Fibroblast of skin of abdomen (primary cell): ENCODE measurements at places on chromosomes 13 and 19.

GRCh38 chr19:39032063-39032918, at the start of gene FBXO27:
Gene FBXO27, minus strand, starts transcription at chr19:39032549. Its CDS starts 322 bp downstream, at chr19:39032227.
- DNase-seq = no peak

DNA sequence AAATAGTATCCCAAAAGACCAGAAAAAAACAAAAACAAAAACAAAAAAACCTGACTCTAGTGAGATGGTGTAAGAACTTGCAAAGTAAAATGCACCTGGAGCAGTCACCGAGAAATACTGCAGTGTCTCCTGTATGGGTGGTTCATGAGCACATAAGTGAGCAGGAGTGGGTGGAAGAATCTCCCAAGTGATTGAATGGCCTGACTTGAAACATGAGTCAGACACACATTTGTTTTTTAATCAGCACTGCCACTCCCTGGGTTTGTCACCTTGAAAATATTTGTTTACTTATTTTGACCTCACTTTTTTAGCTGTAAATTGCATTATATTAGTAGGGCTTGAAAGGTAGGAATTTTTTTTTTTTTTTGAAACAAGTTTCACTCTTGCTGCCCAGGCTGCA, 2.0 kb downstream of the ZNF431 start:
- DNase-seq = no peak

GRCh38 chr19:33214596-33214995, 11.1 kb downstream of the SLC7A10 start:
- no peak for DNase-seq

DNA sequence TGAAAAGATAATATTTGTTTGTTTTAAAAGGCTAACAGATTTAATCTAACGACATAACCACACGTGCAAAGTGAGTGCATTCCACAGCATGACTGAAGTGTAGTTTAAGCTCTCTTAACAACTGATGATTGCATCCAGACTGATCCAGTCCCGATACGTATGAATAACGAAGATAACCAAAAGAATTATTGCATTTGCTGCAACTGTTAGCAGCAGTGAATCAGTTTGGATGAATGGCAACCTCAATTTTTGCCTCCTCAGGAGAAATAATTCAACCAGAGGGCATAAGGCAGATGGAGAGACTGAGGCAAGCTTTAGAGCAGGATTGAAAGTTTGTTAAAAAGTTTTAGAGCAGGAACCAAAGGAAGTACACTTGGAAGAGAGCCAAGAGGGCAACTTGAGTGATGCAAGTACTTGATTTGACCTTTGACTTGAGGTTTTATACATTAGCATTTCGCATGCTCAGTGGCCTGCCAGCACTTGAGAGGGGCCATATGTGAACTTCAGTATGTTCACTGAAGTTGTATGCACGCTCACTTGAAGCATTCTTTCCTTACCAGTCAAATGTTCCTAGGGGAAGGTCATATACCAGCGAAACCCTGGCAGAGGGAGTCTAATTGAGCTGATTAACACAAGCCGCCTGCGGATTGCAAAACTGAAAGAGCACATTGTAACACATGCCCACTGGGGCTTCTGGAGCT, 835.0 kb upstream of the PCDH20 start:
- no peak for DNase-seq

DNA sequence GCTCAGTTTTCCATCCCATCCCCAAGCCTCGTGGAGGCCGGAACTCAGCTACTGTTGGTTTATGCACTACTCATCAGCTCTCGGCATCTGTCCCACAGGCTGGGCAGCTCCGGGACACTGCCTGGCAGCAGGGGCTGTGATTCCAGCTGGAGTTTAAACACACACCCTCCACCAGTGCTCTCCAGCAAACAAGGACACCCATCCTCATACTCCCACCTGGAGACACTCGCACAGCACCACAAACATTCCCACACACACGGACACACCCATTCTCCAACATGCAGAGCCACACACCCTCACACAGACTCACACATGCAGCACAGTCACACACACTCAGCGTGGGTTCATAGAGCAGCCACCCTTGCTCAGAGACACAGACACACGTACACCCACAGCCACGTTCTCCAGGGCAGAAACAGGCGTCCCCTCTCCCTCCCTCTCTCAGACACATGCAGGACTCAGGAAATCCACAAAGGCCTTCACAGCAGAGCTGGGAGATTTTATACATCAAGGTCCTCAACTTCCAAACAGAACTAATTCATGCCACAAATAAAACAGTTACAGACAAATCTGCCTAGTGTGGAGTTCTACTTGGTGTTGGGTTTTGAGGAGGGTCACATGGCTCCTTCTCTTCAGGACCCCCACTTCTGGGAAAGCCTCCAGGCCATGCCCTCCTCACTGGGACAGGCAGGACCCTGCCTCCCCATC, 785.4 kb downstream of the UQCRFS1 start:
- peak; percentile 16 for DNase-seq

- no peak for DNase-seq
These were observed 46.4 kb downstream of the ZNF85 start for GRCh38 chr19:20969498-20969897.

GRCh38 chr13:66212511-66212910, 1017.6 kb downstream of the PCDH9 start:
- DNase-seq = no peak

DNA sequence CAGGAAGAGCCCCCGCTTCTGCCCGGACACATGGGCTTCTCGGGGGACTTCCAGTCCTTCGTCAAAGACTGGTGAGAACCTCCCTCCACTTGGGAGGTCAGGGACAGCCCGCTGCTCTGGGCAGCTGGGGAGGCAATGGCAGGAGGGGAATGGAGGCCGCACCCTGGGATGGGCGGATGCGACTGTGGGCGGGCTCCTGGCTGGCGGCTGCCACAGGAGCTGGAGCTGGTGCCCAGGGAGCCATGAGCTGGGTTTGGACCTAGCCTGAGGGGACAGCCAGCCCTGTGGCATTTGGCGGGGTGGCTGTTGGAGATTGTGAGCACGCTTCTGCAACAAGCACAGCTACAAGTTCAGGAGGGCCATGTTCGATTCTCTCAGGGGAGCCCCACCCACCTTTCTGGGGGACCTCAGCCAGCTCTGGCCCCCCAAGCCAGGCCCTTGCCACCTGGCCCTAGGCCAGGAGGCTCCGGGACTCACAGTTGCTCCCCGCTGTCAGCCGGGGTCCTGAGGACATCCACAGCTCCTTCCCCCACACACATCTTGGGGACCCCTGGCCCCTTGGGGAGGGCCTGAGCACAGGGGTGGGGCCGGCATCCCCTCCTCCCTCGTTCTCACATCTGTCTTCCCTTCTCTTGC, 3.0 kb upstream of the TGFBR3L start:
- DNase-seq = no peak

DNA sequence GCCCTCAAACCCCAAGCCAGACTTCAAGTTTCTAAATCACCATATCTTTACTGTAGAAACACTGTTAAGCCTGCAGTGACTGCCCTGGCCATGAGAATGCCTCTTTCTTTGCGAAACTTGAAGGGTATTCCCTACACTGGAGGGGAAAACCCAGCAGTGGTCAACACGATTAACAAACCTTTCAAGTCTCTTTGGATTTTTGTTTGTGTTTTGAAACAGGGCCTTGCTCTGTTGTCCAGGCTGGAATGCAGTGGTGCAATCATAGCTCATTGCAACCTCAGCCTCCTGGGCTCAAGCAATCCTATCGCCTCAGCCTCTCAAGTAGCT, 17.4 kb upstream of the POMP start:
- DNase-seq = no peak

DNA sequence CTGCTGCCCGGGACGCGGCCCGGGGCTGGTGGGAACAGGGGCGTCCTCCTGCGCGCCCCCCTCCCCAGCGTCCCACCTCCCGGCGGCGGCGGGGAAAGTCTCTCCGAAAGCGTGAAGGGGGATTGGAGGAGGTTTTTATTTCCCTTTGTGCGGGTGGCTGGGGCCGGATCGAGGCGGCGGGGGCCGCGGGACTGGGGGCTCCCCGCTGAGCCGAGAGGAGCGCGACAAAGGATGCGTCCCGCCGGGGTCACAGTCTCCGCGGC, 132 bp downstream of the SHD start:
- DNase-seq = no peak

GRCh38 chr13:36717966-36718545, 44.2 kb downstream of the SERTM1 start:
- DNase-seq = peak; percentile 85

- DNase-seq = no peak
These were observed 10.0 kb upstream of the IZUMO2 start for GRCh38 chr19:50173127-50173526.

DNA sequence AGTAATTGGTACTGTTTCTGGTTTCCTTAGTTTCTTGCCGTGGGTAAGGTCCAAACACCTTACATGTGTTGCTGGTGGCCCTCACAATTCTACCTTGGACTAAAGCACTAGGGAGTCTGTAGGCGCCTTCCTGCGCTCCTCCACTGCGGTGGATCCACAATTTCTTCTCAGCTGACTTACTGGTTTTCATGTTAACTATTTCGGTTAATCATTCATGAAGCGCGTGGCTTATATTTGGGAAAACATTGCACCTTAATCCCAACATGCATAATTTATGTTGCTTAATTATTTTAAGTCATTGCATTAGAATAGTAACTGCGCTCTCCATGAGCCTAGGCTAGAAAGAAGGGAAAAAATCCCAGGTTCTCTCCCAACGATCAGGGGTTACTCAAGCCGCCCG, 37.7 kb downstream of the ARHGEF7 start:
- DNase-seq = no peak

GRCh38 chr13:73598020-73598712, 536.0 kb downstream of the KLF12 start:
- peak; percentile 49 for DNase-seq

GRCh38 chr13:37923236-37923635, 53.7 kb upstream of the TRPC4 start:
- no peak for DNase-seq

- DNase-seq = peak; percentile 53
These were observed 15.9 kb upstream of the DNAJC3 start for GRCh38 chr13:95660981-95661581.

GRCh38 chr19:30439310-30439709, 67.1 kb downstream of the ZNF536 start:
- DNase-seq = no peak

- no peak for DNase-seq
These were observed 27.0 kb upstream of the CEACAM1 start for GRCh38 chr19:42555317-42555716.

DNA sequence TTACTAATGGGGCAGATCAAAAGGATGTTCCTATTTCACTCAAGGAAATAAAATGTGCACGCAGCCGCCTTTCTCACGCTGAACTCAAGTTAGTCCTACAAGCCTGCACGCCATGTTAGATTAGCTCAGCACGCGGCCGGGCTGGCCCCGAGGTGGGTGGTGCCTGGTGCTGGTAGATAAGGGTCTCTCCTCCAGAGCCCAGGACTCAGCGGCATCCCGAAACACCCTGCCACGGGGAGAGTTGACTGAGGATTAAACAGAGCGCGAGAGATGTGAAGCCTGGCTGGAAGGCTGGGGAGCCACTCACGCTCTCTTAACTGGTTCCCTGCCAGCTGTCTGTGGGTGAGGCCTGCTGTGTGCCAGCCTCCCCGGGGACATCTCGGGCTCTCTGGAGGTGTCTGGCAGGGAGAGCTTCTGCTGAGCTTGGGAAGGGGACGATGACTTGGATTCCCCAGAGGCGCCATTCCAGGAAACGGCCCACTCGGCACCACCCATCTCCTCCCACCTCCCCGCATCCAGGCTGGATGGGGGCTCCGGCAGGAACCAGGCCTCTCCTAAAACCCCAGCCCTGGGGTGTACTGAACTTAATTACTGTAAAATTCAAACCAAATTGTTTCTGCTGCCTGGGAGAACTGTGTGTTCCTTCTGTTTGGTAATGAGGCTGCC, 122.2 kb downstream of the KDM4B start:
- DNase-seq = peak; percentile 68

GRCh38 chr13:47399599-47399998, 502.7 kb upstream of the HTR2A start:
- DNase-seq = no peak

DNA sequence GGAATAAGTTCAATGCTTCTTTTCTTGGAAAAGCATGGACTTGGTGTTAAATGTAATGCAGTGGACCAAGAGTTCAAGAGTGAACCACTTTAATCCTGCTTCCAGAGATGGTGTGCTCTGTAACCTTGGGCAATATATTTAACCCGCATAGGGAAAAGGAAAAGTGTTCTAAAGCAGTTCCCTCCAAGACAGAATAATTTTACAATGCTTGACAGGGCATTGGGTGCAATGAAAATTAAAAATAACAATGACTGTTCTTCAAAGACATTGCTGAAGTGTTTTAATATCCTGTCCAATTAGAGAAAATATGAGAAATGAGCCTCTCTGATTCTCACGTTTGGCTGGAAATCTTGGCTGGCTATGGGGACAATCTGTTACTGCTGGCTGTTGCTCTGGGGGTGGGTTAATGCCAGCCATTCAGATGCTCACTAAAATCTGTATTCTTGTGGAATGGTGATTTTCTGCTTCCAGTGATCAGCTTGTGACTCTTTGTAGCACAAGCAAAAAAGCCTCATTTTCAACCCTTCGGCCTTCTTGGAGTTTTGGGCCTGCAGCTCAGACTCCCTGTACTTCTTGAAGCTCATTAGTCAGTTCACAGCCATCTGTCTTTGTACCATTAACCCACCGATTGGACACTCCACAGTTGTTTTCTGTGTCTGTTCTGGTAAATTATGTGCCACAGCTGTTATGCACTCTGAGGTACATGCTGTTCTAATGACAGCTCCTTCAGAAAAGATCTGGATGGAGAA, 310.6 kb downstream of the LMO7 start:
- DNase-seq = no peak

GRCh38 chr19:14889994-14890642, 4.2 kb upstream of the OR7A17 start:
- DNase-seq = no peak

DNA sequence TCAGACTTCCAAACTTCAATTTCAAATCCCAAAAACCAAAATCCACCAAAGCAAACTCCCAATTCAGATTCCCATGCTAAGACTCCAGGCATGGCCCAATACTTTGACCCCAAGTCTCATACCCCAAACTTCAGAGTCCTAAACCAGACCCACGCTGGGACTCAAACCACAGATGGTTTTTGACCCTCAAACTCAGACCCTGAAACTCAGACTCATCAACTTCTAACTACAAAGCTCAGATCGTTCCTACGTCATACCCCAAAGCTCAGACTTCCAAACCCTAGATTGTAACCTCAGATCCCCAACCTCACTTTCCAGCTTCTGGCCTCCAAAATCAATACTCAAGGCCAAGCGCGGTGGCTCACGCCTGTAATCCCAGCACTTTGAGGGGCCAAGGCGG, 11.9 kb downstream of the RYR1 start:
- no peak for DNase-seq

GRCh38 chr19:7999376-7999775, 6.1 kb downstream of the ELAVL1 start:
- DNase-seq = no peak

- no peak for DNase-seq
These were observed 459.4 kb downstream of the FOXO1 start for GRCh38 chr13:40207001-40207478.
